NCI-H187 treated with DMSO at 0.1 percent for 48 hours (cell line): ENCODE measurements at places on chromosomes 2 and 18.

DNA sequence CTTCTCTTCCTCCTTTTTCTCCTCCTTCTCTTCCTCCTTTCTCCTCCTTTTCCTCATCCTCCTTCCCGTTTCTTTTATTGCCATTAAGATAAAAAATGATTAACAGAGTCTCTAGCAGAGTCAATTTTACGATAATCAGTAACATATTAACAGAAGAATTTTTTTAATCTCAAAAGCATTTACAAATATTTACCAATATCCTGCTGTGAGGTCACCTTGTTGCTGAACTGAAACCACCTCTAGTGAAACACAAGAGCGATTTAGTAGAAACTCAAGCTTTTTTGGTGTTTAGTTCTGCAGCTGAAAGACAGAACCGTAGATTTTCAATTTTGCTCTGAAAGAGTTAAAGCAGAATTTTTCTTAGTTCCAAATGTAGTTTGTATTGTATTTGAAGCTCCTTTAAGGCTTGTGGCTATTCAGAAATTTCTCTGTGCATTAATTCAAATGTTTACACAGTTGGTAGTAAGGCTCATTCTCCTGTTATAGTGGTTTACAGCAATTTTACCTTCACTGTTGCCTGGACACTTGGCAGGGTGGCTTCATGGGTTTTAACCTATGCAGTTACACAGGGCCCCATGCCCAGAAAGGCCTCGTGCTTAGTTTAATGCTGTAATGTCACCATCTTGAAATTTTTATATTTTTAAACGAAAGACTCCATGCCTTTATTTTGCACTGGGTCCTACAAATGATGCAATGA is 1106.6 kb upstream of the FAM98A start:
- DNase-seq = no peak

DNA sequence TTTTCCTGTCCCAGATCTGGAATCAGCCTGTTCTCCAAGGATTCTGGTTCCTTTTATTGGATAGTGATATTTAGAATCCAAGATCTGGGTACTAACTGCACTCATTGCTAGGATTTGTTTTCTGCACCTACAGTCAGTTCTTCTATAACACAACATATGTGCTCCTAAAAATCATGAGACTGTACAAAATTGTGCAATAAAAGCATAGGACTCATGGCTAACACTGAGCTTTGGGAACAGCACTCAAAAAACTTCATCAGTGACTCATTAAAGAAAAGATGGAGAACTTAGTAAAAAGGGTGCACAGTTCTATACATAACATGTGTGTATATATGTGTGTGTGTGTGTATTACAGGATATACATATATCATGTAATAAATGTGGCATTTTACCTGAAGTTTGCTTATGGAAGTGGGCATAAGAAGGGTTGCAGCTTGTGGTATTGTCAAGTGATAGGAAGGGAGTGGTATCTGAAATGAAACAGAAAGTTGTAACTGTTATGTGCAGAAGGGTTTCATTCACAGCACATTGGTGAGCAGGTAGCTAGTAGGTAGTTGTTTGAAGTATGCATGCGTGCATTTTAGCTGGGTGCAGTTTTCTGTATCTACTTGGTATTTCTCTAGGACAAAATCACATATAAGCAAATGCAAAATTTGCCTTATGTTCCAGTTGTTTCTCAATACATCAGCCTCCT is 5.9 kb upstream of the SCYGR2 start:
- DNase-seq = no peak

- DNase-seq = no peak
These were observed 38.3 kb upstream of the DLX1 start for GRCh38 chr2:172046866-172047565.

GRCh38 chr18:25669741-25670140 is 317.8 kb upstream of the ZNF521 start:
- DNase-seq = no peak

GRCh38 chr18:74234326-74235171 is 57.2 kb downstream of the CYB5A start:
- no peak for DNase-seq

DNA sequence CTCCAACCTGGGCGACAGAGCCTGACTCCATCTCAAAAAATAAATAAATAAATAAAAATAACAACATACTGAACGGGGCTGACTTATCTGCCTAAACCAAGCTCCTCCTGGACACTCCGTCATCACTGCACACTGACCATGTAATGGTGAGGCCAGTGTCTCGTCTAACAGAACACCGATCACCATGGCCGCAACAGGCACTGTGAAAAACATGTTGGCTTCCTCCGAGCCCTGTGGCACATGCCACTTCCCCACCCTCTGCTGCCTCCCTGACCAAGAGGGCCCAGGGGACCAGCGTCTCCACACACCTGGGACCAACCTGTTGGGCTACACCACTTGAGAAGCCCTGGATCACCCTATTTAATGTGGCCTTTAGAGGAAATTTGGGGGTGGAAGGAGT is 33.9 kb downstream of the ZNF516 start:
- DNase-seq = no peak

- peak; percentile 74 for DNase-seq
These were observed 197.7 kb downstream of the MTX2 start for GRCh38 chr2:176466918-176467452.

DNA sequence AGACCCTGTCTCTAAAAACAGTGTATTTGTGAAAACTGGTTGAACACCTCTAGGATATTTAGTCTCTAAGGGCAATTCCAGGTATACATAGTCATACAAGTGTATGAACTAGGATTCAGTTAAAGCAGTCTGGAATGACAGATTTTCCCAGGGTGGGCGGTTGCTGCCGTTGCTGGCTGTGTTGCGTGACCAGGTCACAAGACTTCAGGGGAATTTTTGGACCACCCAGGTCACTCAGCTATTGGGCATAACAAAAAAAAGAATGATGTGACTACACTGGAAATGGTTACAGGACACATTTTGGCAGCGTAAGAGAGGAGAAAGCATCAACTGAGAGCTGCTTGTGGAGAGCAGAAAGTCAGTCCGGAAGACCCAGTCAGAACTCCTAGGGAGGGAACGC is 58.0 kb upstream of the ZBTB7C start:
- no peak for DNase-seq

DNA sequence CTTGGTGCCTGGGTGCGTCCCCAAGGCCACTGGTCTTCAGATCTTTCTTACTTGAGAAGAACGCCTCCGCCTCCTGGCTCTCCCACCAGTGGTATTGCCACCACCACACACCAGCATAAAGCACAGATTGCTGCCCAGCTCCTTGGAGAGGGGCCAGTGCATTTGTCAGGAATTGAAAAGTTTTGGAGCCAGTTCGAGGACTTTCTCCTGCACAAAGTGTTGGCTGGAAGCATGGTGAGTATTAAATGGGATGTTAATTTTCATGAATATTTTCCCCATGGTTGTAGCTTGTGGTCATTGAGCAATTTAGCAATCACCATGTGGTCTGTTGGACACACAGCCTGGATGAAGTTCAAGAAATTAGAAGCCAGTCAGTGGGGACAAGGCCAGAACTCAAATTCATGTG is 684.6 kb upstream of the FANCL start:
- DNase-seq = no peak

DNA sequence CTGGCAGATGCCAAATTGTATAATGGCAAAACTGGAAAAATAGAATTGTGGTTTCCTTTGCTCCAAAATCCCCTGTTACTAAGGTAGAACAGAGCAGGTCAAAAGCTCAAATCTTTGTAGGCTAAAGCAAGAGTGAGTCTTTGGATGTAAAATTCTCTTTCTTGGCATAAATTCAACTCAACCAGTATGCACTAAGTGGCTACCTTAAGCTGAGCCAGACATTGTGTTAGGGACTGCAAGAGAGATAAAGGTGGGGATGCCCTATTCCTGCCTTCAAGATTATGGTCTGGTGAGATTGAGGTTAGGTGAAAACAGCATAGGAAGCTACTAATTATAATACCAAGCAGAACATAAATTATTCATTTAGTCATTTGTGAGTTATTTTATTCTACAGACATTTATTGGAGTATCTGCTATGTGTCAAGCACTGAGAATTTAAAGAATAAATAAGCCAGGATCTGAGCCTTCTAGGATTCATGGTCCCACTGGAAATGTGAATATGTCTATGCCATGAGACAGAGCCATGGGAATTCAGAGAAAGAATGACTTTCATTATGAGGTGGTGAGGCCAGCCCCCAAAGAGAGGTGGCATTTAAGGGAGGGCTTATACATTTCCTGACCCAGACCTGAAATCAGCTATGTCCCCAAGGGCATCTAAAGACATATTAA is 198.0 kb upstream of the NCKAP5 start:
- no peak for DNase-seq

DNA sequence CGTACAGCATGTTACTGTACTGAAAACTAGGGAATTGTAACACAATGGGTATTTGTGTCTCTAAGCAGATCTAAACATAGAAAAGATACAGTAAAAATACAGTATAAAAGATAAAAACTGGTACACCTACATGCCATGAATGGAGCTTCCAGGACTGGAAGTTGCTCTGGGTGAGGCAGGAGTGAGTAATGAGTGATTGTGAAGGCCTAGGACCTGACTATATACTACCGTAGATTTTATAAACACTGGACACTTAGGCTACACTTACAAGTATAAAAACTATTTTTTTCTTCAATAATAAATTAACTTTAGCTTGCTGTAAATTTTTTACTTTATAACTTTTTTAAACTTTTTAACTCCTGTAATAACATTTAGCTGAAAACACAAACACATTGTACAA is 324.4 kb upstream of the TNP1 start:
- no peak for DNase-seq

DNA sequence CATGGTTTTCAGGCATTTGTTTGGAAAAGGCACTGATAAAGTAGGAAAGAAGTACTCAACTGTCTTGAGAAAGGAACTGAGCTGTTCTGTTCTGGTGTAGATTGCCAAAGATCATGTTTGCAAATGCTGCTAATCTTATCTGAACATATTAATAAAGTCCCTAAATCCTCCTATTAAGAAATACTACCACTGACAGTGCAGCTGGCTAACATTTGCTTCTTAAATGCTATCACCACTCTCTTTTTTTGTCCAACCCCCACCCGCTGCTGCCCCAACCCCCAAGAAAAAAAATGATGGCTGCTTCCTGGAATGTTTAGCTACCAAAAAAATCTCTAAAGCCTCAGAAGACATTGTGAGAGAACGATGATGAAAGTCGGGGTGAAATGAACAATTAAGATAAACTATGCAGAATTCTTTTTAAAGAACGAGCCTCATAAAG is 130.7 kb downstream of the CCBE1 start:
- no peak for DNase-seq

DNA sequence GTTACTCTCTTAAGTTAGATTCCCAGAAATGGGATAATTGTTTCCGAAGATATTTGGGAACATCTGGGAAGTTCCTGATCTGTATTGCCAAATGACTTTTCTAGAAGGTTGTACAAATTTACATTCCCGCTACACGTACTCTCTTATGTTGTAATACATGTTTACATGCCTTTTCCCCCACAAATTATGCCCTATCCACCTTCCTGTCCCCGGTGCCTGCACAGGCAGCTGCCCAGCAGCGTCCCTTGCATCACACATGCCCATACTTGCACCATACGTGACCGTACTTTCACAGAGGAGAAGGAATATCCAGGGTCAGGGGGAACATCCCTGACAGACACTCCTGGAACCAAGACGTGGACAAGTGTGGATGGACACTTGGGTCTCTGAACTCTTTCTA is 24.2 kb upstream of the KLF11 start:
- no peak for DNase-seq

GRCh38 chr2:148832637-148833036 is 42.4 kb upstream of the KIF5C start:
- DNase-seq = no peak

- no peak for DNase-seq
These were observed at the start of gene FAP for GRCh38 chr2:162243294-162243693. Gene FAP (minus strand): TSS chr2:162243445. CDS start chr2:162243327, 118 bp downstream.

GRCh38 chr18:69208545-69208944 is 192.1 kb upstream of the DOK6 start:
- no peak for DNase-seq

DNA sequence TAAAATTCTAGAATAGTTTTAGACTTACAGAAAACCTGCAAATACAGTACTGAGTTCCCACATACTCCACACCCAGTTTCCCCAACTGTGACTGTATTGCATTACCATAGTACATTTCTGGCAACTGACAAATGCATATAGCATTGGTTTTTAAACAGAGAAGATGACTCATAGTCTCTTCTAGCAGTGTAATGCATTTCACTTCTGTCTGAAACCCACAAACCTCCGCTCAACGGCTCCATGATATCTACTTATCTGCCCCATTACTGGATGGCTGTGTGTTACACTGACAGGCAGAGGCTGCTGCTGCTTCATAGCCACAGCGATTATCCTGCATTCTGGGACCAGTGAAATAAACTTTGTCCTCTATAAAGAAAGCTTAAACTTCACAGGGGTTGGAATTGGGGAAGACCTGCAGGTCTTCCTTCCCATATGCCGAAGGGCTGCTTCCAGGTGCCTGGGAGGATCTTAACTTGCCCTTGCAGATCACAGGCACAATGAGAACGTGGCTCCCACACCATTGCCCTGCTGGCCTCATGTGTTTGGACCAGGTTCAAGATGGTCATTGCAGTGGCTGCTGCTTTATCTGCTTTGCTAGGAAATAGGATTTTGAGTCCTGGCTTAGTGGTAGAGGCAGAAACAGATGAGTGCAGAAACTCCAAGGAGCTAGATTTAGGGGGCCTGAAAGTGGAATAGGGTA is 742.6 kb upstream of the HS6ST1 start:
- DNase-seq = no peak

DNA sequence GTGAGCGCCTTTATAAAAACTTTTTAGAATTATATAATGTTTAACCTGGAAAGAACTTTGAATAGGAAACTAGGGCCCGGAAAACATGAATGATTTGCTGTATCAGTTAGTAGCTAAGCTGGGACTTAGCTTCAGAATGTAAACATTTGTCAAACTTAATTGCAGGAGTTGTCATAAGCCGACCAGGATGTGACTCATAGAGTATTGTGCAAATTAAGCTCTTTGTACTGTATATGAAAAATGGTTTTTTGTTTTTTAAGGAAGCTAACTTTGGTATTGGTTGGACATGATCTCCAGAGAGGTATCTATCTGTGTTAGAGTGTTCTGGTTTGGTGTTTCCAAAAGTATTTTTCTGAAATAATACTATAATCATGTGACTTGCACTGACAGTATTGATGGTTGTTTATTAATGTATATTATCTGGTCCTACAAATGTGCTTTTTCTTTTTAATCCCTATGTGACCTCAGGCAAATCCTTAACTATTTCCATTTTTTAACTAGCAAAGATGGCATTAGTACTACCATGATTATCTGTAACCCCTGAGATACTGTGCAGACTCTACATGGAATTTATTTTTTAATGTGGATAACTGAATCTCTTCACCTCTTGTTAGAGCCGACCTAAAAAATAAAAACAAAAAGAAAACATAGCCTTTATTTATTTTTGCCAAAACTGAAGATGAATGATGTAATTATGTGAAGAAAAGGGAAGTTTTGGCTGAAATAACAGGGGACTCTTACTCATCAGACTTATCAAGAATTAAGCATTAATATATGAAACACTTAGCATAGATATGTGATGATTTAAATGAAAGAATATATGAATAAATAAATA is 11.7 kb downstream of the YIPF4 start:
- DNase-seq = no peak

DNA sequence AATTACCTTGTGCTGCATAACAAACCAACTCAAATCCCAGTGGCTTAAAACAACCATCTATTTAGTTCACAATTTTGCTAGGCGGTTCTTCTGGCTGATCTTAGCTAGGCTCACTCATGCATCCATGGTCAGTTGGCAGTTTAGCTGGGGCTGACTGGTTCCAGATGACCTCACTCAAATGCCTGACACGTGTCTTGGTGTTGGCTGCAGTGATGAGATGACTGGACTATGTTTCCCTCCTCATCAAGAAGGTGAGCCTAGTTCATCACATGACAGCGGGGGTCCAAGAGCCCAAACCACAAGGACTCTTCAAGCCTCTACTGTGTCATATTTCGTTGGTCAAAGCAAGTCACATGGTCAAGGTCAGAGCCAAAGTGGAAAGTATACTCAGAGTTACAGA is 42.7 kb upstream of the ACTR3 start:
- DNase-seq = no peak
